ENCODE measurements at places on chromosomes 12 and 14.

- DNase-seq = no peak
These were observed 13.5 kb downstream of the PHETA1 start for GRCh38 chr12:111355201-111355925.

GRCh38 chr14:91464615-91465205, 45.4 kb downstream of the PPP4R3A start:
- DNase-seq = peak; percentile 20

DNA sequence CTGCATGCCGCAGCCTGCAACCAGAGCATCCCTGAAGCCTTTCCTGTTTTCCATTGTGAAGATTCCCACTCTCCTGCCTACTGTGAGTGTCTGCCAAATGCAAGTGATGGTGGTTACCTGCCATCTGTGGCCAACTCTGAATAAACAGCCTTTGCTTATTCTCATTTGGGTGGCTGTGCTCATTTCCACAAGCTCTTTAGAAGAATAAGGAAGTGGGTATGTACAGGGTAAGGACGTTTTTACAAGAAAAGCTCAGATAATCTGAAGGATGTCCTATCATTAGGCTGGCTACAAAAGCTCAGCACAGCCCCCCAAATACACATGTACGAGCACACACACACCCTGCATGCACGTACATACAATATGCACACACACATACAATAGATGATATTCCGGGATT, 7.3 kb upstream of the RNASE1 start:
- DNase-seq = no peak

GRCh38 chr14:64507376-64508156, 3.0 kb downstream of the ZBTB1 start:
- no peak for DNase-seq

DNA sequence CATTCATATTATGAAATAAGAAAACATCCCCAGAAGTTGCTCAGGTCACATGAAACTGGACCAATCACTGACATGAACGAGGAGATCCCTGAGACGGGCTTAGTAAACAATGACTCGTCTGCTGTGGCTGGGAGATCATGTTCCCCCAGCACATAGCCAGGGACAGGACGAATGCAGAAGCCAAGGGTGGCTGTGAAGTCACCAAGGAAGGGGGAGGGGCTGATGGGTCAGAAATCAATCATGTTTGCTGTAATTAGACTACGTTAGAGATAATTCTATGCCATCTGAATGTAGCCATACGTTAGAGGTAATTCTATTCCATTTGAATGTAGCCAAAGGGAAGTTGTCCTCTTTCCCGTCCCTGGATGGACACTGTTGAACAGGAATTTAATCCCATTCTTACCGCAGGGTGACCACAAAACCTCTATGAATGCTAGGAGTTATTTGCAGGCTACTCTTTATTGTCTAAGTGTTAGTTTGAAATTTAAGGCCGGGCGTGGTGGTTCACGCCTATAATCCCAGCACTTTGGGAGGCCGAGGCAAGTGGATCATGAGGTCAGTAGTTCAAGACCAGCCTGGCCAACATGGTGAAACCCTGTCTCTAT, 332.9 kb downstream of the TMEM132D start:
- DNase-seq = no peak

GRCh38 chr14:74793506-74794155, 30.5 kb downstream of the YLPM1 start:
- DNase-seq = no peak

DNA sequence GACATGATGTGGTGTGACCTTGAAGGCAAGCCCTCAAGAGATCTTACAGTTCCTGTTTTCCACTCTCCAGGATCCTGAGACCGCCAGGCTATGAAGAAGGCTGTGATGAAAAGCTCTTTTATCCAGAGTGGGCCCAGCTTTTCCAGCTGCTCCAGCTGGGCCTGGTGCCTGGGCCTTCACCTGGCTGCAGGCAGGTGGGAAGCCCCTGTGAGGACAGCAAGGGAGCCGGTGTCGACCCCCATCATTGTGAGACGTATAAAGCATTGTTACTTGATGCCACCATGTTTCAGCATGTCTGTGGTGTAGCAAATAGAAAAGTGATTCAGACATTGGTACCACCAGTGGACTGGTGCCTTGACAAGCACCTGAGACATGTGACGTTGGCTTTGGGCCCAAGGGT, 190.2 kb downstream of the KIF26A start:
- no peak for DNase-seq

DNA sequence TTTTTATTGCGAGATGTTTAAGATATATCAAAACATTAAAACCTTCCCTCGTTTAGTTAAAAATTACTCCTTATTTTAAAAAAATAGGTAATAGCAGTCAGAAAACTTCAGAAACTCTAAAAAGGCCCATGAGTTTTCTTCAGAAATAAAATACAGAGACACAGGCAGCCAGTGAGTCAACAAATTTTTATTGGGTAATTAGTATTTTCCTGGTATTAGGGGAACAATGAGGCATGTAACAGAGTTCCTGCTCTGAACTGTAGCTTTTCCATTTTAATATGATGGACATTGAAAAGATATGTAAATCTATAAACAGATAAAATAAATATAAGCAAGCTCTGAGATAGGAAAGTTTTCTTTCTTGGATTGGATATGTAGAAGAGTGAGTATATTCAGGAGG, 399 bp upstream of the ZNF705A start:
- no peak for DNase-seq

DNA sequence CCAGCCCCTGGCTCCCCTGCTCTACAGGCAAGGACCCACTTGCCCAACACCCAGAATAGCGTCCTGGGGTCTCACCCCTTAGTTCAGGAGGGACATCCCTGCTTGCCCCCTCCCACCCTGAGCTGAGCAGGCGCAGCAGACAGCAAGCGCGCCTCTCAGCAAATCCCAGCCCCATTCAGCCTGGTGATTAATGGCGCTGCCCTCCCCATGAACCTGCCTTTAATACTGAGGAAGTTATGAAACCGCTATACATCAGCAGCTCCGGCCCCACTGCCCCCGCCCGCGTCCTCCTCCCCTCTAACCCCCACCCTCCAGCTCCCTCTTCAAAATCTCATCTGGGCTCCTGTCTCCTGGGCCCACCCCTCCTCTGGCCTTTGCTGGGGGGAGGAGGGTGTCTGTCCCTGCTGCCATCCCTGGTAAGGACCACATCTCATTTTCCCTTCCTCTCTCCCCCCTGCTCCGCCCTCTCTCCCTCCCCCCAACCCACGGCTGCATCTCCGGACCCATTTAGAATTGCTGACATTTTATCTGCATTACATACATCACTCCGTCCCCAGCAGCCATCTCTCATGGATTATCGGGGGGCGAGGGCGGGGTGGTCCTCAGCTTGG, 7.1 kb upstream of the SMUG1 start:
- no peak for DNase-seq

DNA sequence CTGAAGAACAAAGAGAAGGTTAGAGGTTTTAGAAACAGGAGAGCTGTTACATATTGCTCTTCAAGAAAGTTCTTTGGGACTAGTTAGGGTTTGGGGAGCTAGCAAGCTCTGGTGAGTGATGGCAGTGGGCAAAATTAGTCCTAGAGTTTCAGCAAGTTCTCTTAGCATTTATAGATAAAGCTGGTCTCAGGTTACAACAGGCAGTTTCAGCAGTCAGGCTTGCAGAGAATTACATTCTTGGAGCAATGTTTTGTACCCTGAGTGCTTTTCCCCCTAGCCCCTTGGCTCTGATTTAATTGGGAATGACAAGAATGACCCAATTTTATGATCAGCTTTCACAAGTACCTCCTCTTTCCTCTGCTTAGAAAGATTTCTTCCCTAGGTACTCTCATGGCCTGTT, 21.4 kb upstream of the EID3 start:
- DNase-seq = peak; percentile 36

DNA sequence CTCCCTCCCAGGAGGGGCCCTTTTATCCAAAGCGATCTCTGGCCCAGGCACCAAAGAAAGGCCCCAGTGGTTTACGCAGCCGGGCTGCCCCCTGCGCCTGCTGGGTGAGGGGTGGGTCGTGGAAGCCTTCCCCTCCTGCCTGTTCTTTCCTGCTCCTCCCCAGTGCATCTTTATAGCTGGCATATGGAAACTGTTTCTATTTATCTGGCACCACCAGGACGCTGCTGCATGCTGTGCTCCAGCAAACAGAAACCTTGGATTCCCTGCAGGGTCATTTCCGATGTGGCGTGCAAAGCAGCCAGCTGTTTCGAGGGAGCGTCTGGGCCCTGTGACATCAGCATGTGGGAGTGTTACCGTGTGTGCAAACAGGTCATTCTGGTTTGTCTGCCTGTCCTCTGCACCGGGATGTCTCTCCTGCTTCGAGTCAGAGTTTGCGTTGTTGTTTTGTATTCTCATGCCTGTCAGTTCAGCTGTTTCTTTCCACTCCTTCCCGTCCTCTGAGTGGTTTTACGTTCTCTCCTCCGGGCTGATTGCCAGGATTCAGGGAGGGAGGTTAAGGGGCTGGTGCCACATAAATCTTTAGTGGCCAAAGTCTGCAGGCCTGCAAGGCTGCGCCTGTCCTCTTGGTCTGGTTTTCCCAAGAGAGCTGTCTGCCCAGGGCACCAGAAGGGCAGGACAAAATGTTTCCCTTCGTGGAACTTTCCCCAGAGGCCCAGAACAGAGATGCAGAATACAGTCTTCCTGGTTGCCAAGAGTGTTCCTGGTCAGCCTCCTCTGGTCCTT, 24.6 kb downstream of the TPCN1 start:
- DNase-seq = peak; percentile 71

- DNase-seq = no peak
These were observed 367.3 kb downstream of the C12orf50 start for GRCh38 chr12:87661786-87662377.

DNA sequence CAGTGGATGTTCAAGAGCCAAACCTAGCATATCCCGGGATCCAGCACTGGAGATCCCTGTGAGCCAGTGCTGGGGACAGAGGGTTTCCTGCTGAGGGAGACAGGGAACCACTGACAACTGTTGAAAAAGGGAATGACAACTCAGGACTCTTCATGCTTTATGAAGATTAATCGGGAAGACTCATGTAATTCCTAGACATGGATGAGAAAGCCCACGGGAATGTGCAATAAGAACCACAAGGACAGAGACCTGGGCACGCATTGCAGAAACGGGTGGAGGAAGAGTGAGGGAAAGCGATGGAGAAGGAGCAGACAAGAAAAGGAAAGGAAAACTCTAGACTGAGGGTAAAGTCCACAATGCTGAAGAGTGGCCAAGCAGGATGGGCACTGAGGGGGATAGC, 296.0 kb downstream of the PCNX1 start:
- DNase-seq = no peak

DNA sequence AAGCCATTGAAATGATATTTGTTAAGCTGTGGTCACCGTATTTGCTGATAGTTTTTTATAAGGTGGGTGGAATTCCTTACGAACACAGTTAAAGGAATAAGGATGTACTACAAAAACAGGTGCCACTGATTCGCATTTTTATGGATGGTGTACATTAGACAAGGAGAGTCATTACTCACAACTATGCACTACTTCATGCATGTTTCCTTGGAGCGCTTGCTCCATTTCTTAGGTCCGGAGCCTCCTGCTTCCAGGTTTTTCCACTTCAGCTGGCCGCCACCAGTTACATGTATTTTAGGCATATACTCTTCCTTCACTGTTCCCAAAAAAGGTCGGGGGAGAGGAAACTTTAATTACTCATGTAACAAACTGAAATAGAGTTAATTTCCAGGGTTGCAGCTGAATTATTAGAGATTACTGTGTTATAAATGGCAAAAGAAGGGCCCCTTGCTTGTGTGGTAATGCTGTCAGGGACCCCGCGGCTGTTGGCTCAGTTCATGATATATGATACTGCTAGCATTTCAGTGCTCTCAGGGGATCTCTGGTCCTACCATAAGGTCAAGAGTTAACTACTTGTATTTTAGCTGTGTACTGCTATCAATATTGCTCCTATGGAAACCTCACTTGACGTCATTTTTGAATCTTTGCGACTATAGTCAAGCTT, 454.7 kb downstream of the NPAS3 start:
- no peak for DNase-seq

DNA sequence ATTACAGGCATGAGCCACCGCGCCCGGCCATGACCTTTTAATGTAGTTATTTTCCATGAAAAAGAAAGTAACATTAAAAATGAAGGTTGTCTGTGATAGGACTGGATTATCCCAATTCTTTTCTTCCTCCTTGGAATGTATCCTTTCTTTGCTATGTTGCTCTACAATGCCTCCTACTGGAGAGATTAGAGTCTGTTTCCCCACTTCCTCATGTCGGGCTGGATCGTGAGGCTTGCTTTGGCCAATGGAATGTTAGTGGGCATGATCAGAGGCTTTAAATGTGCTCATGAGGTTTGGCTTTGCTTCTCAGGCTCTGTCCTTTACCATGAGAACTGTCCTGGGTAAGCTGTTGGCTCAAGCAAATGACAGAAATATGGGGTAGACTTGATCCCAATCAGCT, 34.7 kb upstream of the SOCS2 start:
- DNase-seq = no peak

GRCh38 chr12:32098112-32098511, 8.5 kb upstream of the BICD1 start:
- no peak for DNase-seq

- DNase-seq = no peak
These were observed 12.2 kb downstream of the FBXL14 start for GRCh38 chr12:1581973-1582708.

DNA sequence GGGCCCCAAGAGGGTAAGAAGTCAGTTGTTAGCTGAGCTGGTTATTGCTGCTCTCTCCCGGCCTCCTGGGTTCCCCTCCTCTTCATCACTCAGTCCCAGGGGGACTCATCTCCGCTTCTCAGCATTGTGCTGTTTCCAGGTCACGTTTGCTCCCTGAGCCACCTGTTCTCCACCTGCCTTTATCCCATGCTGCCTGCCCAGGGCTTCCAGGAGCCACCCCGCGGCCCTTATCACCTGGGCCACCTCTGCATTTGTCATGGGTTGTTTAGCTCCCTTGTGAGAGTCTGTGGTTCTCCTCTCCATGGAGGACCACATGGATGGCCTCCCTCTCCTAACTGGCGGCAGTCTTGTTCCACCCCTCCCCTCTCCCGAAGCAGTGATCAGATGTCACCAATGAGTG, 36.0 kb downstream of the SYNDIG1L start:
- DNase-seq = no peak

- DNase-seq = no peak
These were observed 399.4 kb upstream of the RGS6 start for GRCh38 chr14:71532790-71533189.

GRCh38 chr12:132056320-132056719, 87.8 kb downstream of the DDX51 start:
- peak; percentile 13 for DNase-seq

DNA sequence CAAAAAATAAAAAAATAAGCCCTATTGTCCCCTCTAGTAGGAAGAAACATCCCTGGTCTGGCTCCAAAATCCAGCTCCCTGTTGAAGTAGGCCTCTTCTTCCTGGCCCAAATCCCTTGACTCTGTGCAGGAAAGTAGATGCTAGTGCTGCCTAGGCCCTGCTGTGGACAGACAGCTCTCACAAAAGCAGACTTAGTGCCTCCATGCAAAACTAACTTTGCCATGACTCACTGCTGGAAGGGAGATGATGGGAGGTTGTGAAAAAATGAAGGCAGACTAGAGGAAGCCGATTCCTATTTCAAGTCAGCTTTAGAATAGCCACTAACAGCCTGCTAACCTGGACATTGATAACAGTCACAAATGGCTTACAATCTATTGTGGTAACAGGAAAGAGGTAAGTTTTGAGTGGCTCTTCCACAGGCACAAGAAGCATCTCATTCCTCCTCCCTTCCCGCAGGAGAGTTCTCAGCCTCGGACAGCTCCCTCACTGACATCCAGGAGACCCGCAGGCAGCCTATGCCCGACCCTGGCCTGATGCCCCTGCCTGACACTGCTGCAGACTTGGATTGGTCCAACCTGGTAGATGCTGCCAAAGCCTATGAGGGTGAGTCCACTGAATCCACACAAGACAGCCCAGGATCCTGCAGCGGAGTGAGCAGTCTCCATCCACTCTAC, 198.9 kb upstream of the RGS6 start:
- no peak for DNase-seq
